ENCODE measurements at places on chromosomes 16 and 17.

DNA sequence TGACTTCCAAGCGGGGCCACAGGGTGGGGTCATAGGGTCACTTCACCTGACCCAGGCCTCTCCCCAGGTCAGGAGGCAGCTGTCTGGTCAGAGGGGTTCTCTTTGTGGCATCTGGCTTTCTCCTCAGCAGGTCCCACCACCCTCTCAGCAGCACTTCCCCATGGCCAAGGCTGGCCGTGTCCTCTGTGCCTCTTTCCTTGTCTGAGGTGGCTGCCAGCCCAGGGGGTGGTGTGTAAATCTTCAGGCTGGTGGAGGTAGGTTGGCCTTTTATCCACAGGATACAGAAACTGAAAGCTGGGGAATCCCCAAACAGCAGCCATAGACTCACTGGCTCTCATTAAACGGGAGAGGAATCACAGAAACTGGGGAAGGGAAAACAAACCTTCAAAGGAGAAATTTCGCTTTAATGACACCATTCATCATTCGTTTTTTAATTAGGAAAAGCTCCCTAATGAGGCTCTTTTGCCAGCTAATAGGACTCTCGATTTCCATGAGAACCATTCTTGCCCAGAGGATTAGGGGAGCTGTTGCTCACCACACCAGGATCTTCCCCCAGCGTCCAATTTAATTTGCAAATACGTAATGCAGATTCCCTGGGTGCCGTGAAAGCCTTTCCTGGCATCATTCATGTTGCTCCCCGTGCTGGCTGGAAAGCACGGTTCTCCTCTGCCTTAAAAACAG is 18.0 kb downstream of the C17orf75 start:
- peak; percentile 39 for DNase-seq

GRCh38 chr17:17963066-17963465 is 9.1 kb downstream of the TOM1L2 start:
- DNase-seq = no peak

DNA sequence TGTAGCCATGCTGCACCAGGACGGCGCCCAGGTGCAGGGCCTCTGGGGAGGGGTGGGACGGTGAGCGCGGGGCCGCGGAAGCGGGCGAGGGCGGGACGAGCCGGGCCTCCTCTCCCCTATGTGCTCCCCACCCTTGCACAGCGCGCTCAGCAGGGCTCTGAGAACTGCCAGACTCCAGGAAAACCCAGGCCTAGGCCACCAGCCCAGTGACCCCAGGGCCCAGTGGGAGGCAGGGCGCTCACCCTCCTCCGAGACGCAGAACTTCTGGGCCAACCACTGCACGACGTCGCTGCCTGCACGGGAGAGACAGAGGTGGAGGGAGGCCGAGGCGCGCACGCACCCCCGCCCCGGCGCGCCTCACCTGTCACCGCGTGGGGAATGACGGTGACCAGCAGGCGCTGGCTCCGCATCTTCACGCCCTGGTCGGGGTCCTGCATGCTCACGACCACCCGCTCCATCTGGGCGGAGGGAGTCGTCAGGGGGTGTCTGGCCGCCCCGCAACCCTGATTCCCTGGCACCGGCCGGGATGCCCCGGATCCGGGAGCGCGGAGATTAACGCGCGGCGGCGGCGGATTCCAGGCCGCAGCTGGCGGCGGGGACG is 603 bp downstream of the RGS11 start:
- DNase-seq = no peak

DNA sequence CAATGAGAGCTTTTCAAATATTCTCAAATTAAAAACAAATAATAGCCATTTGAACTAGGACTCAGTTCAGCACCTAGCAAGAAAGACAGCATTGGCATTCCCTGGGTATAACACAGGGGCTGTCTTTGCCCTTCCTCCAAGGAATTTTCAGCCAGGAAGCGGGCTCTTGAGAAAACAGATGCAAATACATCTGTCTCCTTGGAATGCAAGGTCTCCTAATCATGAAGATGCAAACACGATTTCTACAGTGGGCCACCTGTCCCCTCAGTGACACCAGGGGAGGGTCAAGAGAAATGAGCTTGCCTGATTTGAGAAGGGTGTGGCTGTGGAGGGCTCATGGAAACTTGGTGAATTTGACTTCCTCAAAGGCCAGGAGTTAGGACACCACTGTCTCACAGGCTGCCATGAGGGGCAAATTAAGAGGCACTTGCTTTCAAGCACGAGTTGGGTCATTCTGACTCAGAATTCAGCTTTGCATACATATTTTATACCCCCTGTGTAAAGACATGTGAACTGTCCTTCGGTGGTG is 24.5 kb upstream of the SUPT4H1 start:
- DNase-seq = no peak

DNA sequence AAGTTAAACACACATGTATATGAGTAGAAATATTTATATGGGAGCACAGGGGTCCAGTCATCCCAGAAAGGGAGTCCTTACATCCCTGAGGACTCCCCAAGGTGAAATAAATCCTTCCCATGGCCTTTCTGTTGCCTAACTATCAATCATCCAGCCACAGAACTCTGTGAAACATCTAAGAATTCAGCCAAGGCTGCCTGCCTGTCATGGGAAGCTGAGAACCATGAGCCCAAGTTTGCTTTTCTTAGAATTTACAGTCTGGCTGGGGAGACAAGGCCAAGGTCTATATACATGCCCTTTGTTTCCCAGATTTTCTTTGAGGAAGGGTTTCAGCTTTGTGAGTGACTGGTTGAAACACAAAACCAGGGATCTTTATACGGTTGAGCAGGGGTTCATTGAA is 15.8 kb downstream of the MYL4 start:
- DNase-seq = no peak

DNA sequence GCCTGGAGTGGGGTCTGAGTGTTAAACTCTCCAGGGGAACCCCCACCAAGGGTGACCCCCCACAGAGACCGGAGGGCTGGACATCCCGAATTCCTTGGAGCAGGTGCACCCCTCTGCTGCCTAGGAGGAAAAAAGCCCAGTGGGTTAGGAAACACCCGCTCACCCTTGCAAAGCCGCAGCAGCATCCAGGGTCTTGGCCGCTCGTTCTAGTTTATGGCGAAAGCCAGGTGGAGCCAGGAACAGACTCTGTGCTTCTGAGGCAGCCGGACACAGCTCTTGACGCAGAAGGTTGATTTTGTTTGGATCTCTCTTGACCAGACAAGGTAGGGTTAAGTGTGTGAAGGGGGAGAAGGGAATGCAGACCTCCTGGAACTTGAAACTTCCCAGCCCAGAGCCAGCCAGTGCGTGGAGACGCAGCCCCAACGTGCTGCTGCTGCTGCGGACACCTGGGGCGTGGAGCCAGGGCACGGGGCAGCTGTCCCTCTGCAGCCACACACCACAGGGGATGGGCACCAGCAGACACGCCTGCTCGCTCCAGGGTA is 154.5 kb downstream of the LAT start:
- no peak for DNase-seq

- no peak for DNase-seq
These were observed 873 bp upstream of the RPS2 start for GRCh38 chr16:1965396-1966001.

- DNase-seq = no peak
These were observed 3.0 kb downstream of the NUDT16L1 start for GRCh38 chr16:4696172-4696904.

DNA sequence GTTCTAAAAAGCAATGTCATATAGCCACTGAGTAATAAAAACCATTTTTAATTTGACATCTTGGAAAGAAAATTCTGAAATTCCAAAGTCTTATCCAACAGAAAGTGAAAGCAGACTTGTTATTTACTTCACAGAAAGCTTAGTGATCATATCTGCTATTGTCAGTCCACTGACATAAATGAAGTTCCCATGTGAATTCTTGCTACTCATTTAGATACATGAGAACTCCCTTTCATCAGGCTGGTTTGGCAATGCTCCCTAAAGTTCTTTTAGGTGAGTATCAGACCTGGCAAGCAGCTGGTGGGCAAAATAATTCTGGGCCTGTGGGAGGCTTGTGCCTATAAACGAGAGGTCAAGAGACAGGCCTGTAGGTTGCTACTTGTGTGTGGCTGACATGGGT is 23.4 kb downstream of the NME2 start:
- DNase-seq = no peak

DNA sequence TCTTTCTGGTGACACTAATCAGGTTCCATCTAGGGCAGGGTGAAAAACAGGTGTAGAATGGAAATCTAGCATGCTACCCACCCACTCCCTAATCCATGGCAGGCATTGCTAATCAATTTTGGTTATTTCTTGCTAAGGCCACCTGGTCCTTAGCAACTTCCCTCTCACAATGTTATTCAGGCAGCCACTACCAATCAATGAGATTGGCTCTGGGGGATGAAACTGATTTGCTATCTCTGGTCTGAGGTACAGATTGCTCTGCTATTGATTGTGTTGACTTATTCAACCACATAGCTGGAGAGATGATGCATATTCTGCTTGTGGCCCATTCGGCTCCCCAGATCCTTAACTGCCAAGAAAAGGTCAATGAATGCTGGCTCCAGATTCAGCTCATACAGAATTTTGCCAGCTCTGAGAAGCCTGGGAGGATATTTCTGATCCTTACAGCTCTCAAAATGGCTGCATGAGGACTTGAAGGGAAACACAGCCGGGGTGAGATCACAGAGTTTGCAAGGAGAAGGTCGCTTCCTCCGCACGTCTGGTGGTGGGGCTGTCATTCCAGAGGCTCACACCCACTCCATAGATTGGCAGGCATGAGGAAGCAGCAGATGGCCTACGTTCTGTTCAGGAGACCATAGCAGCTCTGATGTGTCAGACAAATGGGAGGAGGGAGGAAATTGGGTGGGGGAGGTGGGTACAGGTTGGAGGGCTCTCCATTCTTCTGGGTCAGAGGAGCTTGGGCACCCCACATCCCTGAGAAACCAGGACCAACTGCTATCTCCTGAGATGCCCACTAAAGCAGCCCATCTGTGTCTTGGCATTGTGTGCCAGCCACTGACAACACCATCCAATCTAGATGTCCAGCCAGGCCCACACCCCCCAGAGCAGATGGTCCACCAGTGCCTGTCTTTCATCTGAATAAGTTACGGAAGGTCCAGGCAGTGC is 22.3 kb downstream of the SEZ6 start:
- no peak for DNase-seq

- no peak for DNase-seq
These were observed 255.2 kb upstream of the WSB1 start for GRCh38 chr17:27038676-27039075.

- DNase-seq = no peak
These were observed 11.8 kb upstream of the CDC42EP4 start for GRCh38 chr17:73323409-73324159.

GRCh38 chr16:26993963-26994362 is 72.8 kb upstream of the C16orf82 start:
- no peak for DNase-seq

All from neuronal stem cell (in vitro differentiated cells).